ENCODE measurements at places on chromosomes 5 and 9. TPM values are rescaled to one million over a fixed set of nuclear protein-coding genes. Genes with fewer than 3 reads are reported as not detected.

GRCh38 chr9:95509851-95510708 is 6.7 kb downstream of the PTCH1 start:
- peak; percentile 59 for DNase-seq

GRCh38 chr9:115469841-115470240 is 351.9 kb upstream of the TNC start:
- DNase-seq: peak; percentile 44

- DNase-seq: no peak
Measured at GRCh38 chr5:78719504-78720219, 71.1 kb upstream of the LHFPL2 start.

DNA sequence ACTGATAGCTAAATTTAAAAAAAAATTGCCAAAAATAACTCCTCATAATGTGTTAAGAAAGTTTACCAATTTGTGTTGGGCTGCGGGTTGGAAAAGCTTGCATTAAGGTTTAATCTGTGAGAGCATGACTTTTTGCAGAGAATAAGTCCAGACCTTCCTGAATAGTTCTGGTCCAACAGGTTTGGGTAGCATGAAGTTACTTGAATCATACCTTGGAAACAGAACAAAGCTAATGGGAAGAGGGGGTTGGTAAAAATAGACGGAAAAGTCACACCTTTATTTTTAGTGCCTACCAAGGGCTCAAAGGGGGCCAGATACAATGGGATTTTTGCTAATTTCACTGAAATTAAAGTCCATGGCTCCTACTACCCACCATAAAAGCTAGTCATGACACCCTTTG is 17.1 kb upstream of the MATR3 start:
- DNase-seq: no peak

GRCh38 chr5:145218019-145218418 is 617.1 kb downstream of the PRELID2 start:
- no peak for DNase-seq

GRCh38 chr5:128596071-128596470 is 58.0 kb upstream of the FBN2 start:
- DNase-seq: peak; percentile 71

DNA sequence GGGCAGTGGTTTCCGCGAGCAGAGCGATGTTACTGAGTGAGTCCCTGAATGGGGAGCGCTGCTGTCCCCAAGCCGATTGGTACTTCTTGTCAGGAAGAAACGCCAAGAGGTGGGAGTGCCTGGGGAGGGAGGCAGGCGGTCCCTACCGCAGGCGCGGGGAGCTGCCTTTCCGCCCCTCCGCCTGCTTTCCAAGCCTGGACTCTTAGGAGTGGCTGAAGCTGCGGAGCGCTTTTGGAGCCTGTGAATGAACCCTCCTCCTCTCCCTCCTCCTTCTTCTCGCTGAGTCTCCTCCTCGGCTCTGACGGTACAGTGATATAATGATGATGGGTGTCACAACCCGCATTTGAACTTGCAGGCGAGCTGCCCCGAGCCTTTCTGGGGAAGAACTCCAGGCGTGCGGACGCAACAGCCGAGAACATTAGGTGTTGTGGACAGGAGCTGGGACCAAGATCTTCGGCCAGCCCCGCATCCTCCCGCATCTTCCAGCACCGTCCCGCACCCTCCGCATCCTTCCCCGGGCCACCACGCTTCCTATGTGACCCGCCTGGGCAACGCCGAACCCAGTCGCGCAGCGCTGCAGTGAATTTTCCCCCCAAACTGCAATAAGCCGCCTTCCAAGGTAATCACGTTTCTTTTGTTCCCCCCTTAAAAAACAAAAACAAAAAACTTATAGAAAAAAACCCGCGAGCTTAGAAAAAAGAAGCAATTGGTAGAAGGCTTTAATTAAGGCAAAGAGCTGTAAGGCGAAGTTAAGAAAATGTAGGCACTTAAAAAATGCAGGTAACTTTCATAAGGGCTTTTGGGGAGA is at the start of gene VCAN:
VCAN (plus strand) TSS at position 340 of the 808 bp plus-strand sequence. CDS start 11,775 bp downstream, outside the sequence.
- peak; percentile 98 for DNase-seq

DNA sequence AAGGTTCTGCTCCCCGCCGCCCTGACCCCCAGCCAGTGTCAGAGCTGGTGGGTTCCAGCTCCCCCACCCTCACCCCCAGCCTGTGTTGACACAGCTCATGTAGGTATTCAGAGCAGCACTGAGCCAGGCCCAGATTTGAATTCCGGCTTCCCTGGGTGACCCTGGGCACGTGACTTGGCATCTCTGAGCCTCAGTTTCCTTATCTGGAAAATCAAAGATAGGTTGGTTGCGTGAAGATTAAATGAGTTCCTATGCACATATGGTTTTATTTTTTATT is 42.0 kb downstream of the HMCN2 start:
- no peak for DNase-seq

- DNase-seq: no peak
Measured at GRCh38 chr9:34409154-34409553, 32.5 kb upstream of the MYORG start.

- peak; percentile 37 for DNase-seq
Measured at GRCh38 chr9:89916001-89916597, 311.3 kb downstream of the GADD45G start.

GRCh38 chr5:8366266-8366665 is 497.3 kb downstream of the MTRR start:
- DNase-seq: no peak

DNA sequence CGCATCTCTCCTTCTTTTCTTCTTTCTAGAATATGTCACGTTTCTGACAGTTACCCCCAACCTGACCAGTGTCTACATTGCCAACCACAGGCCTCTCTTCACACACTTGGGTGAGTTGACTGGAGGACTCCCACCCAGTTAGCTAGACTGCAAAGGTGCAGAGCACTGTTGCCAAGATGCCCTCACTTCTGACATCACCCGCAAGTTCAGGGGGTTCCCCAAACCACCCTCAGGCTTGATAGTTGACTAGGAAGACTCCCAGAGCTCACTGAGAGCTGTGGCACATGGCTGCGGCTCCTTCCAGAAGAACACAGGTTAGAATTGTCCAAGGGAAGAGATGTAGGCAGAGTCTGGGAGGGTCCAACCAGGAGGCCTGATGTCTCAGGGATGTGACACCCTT is 17.2 kb downstream of the ADAMTS13 start:
- no peak for DNase-seq

Gene CRHBP
- total RNA-seq: 1.2 TPM

Gene TMEM215
- 0.66 TPM for total RNA-seq

Gene SHC3
- total RNA-seq: 0.53 TPM

Gene SPATA31E1
- not detected for total RNA-seq

Gene PGM5
- 61.0 TPM for total RNA-seq
